Stimulated activated CD8-positive, alpha-beta memory T cell treated with anti-CD3 and anti-CD28 coated beads, Interleukin-15, amount 100 ng/mL, for 1 hour (primary cell): ENCODE measurements at places on chromosomes 2 and 18.

- no peak for DNase-seq
These were observed 100.0 kb upstream of the PID1 start for GRCh38 chr2:229371086-229371485.

DNA sequence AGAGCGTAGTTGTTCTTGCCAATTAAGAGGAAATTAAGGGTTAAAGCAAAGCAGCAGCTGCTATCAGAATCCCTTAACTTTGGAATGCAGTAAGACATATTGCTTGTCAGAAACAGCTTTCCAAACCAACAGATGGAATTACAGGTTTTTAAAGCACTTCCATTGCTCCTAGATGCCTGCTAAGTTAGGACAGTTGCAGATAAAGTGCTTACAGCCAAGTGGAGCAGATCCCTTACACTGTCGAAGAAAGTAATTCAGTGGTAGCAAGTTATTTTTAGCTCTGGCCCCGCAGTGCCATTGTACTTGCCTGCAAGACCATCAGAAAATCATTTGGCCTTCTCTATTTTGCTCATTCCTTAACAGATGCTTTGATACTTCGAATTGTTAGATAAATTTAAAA lies 5.4 kb downstream of the PDK1 start:
- no peak for DNase-seq

GRCh38 chr2:121049950-121050585 lies 234.9 kb downstream of the TFCP2L1 start:
- no peak for DNase-seq

DNA sequence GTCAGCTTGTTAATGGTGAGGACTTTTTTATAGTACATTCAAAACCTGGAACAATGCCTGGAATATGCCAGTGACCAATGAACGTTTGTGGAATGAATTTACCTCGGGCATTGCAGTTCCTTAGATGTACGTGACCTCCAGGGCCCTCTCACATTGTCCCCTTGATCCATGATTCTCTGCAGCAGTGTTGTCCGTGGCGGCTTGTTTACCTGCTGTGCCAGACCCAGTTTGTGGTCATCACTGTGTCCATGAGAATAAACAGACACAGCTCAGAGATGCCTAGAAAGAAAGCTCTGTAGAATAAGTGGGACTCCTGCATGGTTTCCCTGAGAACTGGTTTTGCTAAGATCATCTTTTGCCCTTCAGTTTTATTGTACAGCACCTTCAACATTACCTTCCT lies 1132.2 kb downstream of the DPP10 start:
- no peak for DNase-seq

GRCh38 chr2:238313991-238314350 lies 6.3 kb upstream of the TRAF3IP1 start:
- no peak for DNase-seq
